ENCODE measurements at places on chromosomes 2 and 18.
A peak's percentile ranks its signal among the peaks of the same experiment; 100 is the strongest.

- DNase-seq: no peak
These were observed 74.0 kb upstream of the FZD7 start for GRCh38 chr2:201959626-201960025.

- no peak for DNase-seq
These were observed 30.8 kb upstream of the EML4 start for GRCh38 chr2:42138163-42139015.

DNA sequence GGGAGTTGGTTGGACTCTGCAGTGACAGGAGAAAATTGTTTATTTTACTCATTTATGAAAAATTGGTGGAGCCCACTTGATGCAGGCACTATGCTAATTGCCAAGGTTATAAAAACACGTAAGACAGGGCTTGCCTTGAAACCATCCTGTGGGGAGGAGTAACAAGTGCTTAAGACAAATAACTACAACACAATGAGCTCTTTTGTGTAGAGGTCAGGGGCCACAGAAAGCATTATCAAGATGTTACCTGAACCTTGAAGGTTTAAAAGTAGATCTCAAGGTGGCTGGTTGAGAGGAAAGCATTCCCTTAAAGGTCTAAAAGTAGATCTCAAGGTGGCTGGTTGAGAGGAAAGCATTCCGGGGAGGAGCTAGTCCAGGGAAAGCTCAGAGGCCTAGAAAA lies 381.8 kb upstream of the POU3F3 start:
- DNase-seq: no peak

DNA sequence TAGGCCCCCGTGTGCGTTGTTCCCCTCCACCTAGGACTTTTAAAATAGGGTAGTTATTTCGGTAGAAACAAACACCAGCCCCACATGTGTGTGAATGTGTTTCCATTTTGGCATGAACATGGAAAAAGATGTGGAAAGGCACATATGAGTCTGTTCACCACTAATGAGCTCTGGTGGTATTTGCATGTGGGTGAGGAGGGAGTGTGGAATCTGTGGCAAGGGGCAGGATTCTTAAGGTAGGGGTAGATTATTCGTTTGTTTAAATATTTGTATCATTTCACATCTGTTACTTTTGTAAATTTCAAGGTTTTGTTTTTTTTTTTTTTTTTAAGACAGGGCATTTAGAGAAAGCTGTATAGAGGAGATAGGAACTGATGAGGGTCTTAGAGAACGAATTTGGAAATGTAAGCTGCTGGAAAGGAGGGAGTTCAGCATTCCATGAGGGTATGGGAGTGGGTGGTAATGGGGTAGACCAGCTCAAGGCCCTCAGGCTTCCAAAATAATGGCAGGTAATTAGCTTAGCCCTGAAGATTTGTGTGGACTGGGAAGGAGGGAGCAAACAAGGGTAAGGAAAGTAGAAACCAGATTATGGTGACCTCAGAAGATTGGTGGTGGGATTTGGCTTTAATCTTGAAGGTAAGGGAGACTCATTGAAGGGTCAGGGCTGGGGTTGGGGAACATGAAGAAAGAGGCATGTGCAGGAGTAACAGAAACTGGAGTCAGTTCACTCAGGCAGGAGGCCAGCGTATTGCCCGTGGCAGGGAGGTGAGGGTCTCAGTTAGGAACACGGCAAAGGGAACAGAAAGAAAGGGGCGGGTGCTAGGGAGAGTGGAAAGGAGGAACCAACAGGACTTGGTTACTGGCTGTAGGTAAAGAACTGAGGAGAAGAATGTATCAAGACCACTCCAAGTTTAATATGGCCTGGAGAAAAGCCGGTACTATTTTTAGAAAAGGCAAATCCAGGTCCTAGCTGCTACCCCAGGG lies 123.6 kb downstream of the PLB1 start:
- peak; percentile 23 for DNase-seq

DNA sequence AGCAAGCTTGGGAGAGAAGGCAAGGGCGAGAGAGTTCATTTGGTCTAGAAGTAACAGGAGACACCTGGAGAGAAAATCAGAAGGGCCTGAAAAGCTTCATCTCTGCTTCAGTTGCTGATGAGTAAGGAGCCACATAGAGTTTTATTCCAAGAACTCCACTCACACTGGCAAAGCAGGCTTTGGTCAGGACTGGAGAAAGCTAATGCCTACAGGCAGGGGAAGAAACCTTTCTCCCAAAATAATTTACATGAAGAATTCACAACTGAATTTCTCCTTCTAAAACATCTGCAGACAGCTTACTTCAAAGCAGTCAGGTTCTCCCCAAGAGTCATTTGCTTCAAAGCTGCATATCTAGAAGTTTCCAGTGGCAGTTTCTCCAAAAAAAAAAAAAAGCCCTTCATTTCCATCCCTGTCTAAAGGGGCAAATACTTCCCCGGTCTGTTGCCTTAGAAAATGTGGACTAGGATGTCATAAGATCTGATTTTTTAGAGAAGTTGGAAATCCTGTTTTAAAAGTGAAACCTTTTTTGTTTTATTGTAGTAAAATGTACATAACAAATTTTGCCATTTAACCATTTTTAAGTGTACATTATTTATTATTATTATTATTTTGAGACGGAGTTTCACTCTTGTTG lies 46.3 kb downstream of the TMEM247 start:
- no peak for DNase-seq

DNA sequence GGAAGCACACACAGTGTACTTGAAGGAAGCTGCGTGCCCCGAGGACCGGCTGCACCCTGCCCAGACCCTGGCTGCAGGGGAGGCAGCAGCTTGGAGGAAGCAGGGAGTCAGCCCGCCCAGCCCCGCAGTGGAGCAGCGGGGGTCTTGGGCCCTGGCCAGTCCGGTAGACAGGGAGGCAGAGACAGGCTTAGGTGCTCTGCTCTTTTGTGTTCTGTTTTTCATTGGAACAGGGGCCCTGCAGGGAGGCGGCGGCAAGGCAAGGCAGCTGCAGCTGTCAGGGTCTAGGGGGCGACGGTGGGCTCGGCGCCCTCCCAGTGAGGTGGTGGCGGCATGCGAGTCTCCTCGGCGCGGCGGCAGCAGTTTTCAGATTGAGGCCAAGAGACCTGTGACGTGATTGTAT lies 53.3 kb upstream of the TFCP2L1 start:
- no peak for DNase-seq

DNA sequence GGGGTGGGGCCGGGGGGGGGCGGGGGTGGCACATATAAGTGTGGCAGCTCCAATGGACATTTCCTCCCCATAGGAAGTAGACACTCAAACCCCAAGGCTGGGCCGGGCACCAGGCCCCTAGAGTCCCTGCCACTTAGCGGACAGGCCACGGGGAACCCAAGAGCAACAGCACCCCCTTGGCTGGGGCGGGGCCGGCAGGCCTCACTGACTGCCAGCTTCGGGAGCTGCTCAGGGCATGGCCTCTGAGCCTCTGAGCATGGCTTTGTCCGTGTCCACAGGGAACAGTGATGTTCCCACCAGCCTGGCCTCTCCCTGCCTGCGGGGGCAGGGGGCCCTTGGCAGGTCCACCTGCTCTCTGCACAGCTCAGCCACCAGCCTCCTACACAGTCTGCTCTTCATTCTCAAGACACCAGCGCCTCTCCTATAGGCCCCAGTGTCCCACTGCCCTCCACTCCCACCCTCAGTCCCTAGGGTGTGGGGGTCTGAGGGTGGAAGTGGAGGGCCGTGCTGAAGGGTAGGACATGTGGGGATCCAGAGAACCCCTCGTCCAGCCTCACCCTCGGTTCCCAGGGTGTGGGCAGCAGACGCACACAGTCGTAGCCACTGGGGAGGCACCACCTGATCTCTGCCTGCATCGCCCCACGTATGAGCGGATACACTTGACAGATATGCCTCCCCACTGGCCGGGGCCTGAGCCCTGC lies 106.7 kb downstream of the FAM210A start:
- no peak for DNase-seq

- no peak for DNase-seq
These were observed 39.7 kb downstream of the HPCAL1 start for GRCh38 chr2:10342245-10342951.

- DNase-seq: no peak
These were observed 56.6 kb downstream of the EPG5 start for GRCh38 chr18:45910405-45911023.

GRCh38 chr2:209322905-209323512 lies 100.8 kb upstream of the MAP2 start:
- DNase-seq: no peak

DNA sequence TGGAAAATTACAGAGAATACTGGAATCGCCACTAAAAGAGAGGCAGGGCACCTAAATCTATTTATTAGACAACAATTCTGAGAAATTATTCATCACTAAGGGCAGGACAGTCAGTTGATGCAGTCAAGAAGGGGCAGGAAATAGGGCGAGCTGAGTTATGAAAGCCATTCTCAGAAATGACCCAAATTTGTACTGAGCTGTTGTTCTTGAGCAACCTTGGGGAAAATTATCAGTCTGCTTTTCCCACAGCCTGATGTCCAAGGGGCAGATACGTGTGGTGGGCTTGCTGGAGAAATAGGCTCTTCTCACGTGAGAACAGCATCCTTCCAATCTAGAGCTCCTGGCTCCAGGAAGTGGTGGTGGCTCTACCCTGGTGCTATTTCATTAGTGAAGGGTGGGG lies 38.6 kb downstream of the STON1 start:
- DNase-seq: no peak

Data from left hindlimb (tissue), 1 donor.